Stimulated activated CD4-positive, alpha-beta T cell treated with anti-CD3 and anti-CD28 coated beads, Interleukin-15, amount 100 ng/mL, for 24 hours (primary cell): ENCODE measurements at places on chromosomes 13 and 19.

DNA sequence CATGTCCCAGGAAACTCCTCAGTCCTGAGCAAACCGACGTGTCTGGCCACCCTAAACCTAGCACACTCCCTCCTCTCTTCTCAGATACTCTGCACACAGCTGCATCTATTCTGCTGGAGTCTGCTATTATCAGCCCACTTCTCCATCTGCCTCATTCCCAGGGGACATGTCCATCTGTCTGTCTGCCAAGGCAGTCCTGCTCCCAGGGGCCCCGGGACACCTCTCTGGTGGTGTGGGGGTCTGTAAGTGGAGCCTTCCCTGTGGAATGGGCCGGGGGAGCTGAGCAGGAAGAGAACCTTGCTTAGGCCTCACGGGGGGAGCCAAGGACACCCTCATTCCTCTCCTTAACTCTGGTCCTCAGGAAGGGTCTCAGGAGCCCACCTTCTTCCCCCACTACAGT is 72.7 kb downstream of the ERICH6B start:
- DNase-seq = no peak

DNA sequence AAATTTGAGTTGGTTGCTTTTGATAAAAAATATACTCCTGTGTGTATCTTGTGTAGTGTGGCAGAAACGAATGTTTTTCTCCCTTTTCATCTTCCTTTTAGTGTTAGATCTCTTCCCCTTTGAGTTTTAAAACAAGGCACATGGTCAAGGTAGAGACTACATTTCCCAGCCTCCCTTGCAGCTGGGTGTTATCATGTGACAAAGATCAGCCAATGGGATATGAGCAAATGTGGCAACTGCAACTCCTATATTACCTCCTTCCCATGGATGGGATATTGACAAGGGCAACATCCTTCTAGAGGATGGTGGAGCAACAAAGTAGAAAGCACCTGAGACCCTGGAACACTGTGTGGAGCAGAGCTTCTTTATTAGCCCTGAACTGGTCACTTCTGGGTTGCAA is 42.4 kb downstream of the ADGRE3 start:
- peak; percentile 14 for DNase-seq

DNA sequence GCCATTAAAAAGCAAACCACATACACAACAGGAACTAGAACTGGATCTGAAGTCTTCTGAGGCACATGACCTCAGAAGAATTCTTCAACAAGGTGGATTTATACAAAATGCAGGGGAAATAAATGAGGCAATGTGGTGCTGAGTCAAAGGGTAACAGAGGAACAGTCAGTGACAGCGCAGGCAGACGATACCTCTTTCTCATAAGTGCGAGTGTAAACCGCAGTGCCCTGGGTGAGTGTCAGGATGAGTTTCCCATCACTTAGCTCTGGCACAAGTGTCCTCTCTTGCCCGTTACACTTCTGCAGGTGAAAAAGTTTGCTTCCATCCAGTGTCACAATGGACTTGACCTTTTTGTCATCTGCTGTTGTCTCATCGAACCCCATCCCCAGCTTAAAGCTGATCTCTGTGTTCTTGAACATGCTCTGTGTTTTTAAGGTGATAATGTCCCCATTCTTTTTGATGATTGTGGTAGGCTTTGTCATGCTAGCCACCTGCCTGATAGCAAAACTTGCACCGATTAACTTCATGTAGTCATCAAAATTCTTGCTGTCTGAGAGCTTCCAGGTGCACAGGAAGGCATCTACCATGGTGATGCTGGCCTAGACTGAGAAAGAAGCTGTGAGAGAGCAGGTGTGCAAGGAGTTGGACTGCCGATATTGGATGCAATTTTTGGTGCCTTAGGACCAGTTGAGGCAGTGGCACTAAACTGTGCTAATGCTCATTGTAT is 97.3 kb downstream of the AKAP11 start:
- DNase-seq = peak; percentile 63

GRCh38 chr19:47094557-47095475 is 18.8 kb downstream of the ZC3H4 start:
- DNase-seq = peak; percentile 54

GRCh38 chr13:35992964-35993363 is 138.2 kb downstream of the DCLK1 start:
- no peak for DNase-seq

DNA sequence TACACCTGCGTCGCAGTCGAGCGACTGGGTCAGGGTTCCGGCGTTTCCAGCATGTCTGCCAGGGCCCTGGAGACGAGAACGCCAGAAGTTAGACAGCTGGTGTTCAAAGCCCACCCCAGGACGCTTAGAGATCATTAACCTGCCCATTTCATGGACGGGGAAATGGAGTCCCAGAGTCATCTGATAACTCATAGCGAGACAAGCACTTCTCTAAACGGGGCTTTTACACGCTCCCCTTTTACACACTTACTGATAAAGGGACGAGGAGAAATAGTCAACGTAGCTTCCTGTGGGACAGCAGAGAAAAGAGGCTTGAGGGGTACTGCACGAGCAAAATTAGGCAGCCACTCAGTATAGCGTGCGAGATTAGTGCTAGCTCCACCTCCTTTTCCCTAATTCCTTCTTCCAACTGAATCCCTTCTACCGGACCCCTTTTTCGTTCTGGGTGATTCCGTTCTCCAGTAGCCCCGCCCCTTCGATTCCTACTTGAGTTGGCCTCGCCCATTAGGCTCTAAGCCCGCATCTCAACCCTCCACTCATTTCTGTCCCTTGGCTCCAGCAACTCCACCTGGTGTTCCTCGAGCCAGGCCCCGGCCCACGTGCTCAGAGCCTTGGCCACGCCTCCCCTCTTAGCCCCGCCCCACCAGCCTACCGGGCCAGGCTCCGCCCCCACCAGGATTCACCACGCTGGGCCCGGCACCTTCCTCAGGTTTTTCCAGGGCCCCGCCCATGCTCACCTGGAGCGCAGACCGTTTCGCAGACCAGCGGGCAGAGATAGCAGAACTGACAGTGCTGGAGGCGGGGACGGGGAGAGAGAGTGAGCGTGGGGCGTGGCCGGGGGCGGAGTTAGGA is 3.7 kb downstream of the HRC start:
- DNase-seq = peak; percentile 58

DNA sequence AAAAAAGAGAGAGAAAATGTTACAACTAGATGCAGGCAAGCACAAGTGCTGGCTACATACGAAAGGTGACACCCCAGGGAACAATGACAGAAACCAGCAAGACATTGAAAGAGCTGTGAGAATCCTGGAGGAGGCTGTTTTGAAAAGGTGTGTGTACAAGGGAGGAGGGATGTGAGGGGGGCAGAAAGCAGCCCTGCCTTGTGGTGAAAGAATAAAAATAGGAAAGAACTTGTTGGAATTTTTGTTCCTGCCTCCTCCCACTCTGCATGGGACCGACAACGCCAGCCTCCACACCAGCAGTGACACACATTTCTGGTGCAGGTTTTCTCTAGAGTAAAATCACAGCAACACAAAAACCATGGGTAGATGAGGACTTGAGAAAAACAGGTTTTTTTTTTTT is 1258.6 kb downstream of the PCDH9 start:
- no peak for DNase-seq

DNA sequence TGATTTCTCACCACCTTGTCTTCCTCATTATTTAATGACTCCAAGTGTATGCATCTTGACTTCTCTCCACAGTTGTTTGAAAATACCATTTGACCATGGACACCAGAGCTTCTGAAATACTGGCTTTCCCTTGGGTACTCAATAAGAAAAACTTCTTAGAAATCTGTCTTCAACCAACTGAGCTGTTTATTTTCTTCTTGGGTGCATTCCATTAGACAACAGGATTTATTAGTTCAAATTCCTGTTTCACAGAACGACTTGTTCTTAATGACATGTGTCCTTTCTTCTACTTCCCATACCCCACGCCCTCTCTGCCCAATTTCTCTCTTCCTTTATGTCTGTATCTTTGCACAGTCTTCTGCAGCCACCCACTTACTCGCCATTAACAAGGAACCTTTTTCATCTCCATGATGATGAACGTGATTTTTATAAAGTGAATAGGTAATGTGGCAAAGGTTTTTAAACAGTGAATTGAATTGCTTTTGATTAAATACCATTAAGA is 11.3 kb upstream of the ITM2B start:
- DNase-seq = no peak

DNA sequence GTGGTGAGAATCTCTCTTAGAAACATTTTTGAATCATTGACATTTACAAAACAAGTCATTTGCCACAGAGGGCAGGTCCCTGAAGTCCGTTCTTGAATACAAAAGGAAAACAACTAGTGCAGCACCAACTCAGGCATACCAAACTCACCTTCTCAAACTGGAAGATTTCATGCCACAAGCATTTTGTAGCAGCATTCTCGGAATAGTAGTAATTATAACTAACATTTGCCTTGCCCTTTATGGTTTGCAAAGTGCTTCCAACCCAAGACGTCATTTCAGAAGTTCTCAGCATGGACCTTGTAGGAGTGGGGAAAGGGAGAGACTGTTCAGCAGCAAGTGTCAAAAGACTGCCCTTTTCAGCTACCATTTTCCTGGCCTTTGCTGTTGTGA is 344.6 kb downstream of the RFC3 start:
- DNase-seq = no peak

DNA sequence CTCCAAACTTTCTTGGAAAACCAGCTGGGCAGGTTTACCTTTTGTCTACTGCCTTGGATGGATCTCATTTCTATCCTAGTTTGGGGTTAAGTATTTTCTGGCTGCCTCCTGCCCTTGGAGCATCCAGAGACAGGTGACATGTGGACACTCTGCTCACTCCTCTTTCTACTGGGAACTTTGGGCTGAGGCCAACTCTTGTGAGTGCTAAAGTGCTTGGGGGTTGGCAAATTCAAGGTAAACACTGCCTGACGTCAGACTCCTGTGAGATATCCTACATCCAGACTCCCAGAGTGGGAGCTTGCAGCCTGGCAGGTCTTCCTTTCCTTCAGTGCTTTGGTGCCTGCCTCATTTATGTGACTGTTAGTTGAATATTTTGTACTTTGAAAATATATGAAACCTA is 388.1 kb downstream of the KCNRG start:
- DNase-seq = no peak

- no peak for DNase-seq
These were observed 24.1 kb upstream of the NDFIP2 start for GRCh38 chr13:79456656-79457365.

DNA sequence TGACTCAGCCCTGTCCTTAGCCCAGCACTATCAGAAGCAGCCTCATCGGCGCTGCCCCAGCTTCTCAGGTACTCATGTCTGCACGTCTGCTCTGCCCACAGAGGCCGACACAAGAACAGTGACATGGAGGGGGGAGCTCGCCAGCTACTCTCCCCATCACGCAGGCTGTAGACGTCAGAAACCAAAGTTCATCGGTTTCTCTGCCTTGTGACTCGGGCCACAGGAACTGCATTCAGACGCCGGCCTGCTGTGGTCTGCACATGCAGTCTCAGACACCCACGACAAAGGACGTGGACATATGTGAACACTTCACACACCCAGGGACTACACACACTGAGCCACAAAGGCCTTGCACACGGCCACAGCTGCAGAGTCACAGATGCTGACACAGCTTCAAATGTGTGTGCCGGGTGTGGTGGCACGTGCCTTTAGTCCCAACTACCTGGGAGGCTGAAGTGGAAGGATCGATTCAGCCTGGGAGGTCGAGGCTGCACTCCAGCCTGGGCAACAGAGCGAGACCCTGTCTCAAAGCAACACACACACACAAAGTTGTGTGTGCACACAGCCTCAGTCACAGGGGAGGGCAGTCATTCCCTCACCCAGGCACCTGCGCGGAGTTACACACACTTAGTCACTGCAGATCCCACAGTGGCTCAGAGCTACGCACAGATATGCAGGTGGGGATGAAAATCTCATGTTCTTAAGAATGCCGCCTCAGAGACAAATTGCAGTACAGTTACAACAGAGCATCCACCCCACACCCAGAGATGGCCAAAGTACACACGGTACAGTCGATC is 4.9 kb upstream of the ZFP36 start:
- DNase-seq = peak; percentile 87
